NCI-H2171 treated with DMSO at 0.1 percent for 48 hours (cell line): ENCODE measurements at places on chromosomes 5 and 9.
A peak's percentile ranks its signal among the peaks of the same experiment; 100 is the strongest.

- DNase-seq, result no peak
Measured at GRCh38 chr5:176394881-176395675, 6.5 kb downstream of the HIGD2A start.

- DNase-seq, result no peak
Measured at GRCh38 chr5:27325513-27325912, 287.1 kb upstream of the CDH9 start.

- no peak for DNase-seq
Measured at GRCh38 chr5:150490754-150491153, 17.2 kb upstream of the NDST1 start.

- DNase-seq, result no peak
Measured at GRCh38 chr5:135393691-135394090, 5.3 kb downstream of the MACROH2A1 start.

DNA sequence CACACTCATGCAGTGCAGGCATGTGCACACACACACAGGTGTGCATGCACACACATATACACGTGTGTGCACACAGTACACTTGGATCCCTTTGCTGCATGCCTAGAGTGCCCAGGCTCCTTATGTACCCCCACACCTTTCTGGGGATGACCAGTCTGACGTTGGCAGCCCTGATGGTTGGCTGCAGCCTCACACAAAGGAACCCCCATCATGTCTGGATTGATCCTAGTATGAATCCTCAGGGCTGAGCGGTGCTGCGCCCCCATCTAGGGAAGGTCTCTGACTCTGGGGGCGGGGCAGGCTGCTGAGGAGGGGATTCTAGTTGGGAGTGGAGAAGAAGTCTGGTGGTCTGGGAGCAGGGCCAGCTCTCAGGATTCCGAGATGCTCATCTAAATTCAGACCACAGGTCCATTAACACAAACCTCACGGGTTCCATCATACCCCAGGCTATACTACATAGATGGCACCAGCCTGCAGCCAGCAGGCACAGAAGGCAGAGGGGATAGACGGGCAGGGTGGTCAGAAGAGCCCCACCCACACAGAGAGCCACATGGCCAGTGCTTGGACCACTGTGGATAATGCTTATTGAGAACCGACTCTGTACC, 50.5 kb upstream of the OLFM1 start:
- no peak for DNase-seq

GRCh38 chr5:181114284-181114843, 16.6 kb downstream of the OR2V1 start:
- DNase-seq, result no peak

DNA sequence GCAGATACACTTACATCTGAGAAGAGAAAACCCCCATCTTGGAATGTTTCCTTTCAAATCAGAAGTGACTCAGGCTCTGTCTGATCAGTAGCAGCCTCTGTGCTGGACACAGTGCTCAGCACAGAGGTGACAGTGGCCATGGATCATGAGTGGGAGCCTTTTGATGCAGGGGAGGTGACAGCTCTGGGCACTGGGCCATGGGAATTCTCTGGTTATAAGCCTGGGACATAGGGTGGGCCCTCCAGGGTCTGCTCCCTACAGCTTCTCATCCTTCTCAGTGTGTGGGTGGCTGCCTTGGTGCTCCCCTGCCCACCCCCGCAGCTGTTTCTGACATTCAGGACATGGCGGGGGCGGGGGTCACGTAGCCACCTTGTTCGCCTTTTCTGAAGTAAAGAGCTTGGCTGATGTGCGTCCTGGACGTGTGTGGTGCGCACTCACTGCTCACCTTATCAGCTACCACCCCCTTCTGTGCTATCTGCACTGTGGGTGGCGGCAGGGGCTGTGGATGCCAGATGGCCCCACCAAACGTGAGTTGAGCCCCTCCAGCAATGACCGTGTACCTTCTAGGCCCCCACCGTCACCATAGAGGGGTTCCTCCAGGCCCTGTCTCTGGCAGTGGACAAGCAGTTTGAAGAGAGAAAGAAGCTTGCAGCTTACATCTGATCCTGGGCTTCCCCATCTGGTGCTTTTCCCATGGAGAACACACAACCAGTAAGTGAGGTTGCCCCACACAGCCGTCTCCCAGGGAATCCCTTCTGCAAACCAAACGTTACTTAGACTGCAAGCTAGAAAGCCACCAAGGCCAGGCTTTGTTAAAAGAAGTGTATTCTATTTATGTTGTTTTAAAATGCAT, 24.0 kb downstream of the TRIP13 start:
- no peak for DNase-seq

DNA sequence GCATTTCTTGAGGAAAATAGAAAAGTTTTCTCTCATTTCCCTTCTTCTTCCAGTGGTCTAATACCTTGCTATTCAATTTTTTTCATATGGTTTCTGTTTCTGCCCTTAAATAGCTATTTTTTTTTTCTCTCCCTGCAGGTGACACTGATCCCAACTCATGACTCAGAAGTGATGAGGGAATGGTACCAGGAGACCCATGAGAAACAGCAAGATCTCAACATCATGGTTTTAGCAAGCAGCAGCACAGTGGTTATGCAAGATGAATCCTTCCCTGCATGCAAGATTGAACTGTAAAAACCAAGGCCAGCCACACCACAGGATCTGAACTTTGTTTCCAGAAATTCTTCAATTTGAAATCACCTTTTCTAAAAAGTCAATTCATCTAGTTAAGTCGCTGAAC, 97.7 kb downstream of the MAP1B start:
- DNase-seq, result no peak

DNA sequence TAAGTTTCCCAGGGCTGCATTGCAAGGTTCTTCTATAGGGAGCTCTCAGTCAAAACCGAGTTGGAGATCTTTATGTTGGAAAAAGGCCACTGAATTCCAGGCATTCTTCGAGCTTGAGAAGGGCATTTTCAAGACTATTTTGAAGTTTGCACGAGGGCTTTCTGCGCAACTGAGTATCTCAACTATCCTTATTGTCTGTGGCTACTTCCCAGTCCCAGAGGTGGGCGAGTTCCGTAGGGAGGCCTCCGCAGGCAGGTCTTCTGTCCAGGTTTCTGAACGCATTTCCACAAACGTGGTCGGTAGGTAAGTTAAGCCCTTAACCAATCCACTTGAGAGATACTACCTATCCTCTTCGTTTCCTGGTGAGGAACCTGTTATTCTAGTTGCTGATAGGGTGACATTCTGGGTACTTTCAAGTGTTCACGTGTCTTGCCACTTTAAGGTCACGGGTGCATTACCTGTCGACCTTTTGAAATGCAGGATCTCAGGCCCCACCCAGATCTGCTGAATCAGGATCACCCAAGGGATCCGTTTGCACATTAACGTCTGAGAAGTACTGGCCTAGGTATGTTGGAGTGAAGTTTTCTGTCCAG, 51.4 kb upstream of the TJP2 start:
- DNase-seq, result no peak

DNA sequence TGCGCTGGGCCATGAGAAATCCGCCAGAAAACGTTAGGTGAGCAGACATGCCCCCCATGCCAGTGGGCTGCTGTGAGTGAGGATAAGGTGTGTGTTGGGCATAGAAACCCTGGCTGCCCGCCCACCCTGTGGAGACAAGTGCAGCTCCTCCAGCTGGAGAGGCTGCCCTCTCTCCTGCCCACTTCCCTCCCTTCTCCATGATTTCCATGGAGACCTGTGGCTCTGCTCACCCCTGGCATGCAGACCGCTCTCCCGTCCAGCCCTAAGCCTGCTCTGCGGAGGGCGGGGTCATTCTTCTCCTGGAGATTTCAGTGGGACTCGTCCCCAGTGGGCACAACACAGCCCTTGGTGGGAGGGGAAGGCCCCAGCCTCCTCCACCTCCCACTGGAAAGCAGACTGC, 133.0 kb upstream of the FAM120A start:
- no peak for DNase-seq

DNA sequence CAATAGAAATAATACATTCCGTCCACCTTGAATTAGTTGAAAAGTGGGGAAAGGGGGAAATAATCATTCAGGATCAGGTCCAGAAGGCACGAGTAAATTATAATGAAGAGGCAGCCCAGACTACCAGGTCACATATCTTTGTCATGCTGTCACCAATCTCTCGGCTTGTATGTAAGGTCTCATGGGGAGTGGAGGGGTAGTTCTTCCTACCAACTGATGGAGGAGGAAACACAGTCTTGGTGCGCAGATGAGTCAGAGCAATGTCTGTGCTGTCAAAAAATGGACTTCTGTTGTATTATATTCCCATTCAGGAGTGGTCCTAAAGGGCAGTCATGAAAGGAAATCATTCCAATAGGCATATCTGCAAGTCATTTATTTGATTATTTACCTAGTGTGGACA, 164.2 kb upstream of the PTGER4 start:
- no peak for DNase-seq

- no peak for DNase-seq
Measured at GRCh38 chr5:34452170-34452828, 203.8 kb upstream of the RAI14 start.

DNA sequence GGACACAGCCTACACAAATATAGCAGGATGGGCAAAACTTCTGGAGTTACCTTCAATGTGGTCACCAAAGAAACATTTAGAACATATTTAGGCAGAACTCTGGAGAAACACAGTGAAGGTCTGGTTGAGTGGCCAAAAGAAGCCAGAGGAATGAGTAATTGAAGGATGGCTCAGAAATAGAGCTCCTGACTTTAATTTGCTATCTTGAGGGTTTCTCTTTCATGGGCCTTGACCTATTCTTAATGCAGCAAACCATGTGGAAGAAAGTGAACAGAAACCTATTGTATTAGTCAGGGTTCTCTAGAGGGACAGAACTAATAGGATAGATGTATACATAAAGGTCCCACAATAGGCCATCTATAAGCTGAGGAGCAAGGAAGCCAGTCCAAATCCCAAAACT, 650.5 kb downstream of the ACTL7B start:
- no peak for DNase-seq

- DNase-seq, result peak; percentile 37
Measured at GRCh38 chr9:132412089-132412488, 2.1 kb downstream of the CFAP77 start.

- DNase-seq, result no peak
Measured at GRCh38 chr9:37983381-37984067, 79.6 kb upstream of the SLC25A51 start.

DNA sequence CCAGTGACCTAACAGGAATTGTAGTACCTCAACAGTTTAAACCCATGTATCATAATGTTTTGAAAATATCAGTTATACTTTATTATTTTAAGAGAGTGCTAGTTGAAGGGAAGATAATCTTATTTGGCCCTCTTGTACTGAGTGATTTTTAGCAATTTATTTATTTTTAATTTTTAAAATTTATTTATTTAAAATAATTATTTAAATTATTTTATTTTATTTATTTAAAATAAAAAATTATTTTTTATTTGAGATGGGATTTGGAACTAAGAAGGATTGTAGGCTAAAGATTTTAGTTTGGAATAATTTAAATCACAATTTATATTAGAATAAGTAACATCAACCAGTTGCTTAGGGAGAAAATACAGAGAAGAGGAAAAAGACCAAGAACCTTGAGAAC, 54.2 kb downstream of the NAA35 start:
- no peak for DNase-seq

DNA sequence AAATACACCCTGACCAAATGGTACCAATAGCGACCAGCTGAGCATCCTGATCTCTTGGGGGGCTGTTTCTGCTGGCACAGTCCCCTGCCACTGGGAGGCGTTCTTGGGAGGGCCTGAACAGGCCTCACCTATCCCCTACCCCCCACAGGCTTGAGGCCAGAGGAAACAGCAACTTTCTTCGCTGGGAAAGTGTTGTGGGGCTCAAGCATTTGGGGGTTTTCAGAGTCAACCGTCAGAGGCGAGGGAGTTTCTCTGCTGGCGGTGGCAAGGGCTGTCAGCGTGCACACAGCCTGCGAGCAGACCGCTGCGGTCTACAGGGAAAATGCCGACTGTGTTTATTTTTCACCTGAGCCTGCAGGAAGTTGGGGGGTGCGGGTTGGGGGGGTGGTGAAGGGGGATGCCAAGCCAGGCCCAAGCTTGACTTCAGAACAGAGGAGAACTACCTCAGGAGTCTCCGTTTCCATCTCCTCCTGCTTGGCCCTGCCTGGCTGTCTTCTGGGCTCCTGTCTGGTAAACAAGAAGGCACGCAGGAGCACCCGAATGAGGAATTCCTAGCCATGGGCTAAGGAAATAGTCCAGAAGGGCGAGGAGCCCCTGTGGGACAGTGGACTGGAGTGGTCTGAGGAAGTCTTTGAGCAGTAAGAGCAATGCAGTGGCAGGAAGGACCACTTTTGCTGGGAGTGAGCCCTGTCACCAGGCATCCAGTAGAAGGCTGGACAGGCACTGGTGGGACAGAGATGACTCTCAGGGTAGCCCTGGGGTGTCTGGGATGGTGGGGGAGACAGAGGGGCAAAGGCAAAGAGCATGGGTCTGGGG, 18.1 kb downstream of the TCF7 start:
- DNase-seq, result no peak

- DNase-seq, result no peak
Measured at GRCh38 chr9:124513376-124513994, 6.3 kb upstream of the NR5A1 start.

DNA sequence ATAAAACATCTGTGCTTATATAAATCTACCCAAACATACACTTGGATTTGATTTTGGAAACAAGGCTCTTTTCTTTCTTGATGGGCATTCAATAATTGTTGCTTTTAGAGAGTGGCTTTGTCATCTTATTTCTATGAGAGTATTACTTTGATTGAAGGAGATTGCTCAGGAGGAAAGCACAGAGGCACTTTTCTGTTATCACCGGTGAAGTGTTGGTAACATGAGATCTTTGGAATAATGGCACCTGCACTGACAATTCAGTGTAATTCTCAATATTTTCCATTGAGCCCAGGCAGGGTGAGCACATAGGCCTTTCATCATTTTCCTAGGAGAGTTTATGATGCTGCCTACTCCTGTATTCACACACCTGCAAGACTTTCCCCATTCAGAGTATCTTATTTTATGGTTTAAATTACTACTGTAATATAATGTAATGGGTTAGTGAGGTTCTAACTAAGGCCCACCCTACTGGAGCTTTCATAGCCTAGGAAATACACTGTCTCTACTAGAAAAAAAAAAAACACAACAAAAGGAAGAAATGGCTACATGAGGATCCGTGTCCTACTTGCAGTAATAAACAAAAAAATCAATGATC, 244.3 kb downstream of the DENND1A start:
- DNase-seq, result no peak

DNA sequence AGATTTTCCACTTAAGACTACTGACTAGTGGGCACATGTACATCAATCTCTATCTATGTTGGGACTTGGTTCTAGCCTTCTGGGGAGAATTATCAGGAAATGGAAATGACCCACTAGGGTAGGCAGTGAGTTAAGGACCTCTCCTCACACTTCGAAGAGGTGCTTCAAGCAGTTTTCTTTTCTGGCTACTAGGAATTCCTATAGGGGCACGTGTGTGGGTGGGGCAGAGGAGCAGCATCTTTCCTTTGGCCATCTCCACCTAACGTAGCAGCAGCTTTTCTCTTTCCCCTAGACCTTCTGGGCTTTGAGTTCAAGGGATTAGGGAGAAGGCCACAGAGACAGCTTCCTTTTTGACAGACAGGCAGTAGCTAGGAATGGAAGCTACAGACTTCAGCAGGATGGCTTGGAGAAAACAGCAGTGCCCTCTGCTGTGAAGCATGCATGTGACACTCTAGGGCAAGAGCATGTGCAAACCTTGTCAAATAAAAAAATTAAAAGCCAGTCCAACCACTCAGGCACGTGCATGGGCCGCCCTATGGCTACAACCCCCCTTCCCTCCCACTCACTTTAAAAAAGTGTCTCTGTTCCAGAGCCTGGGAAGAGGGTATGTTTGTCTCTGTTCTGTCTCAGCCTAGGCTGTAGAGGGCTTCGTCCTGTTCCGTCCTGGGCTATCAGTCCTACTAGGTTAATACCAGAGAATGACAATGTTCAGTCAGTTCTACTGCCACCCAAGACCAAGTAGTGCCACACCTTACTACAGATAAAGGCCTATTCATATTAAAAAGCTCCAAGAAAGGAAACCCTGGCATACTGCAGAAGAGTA, 8.7 kb upstream of the GFRA3 start:
- DNase-seq, result peak; percentile 10

GRCh38 chr9:18122171-18122570, 351.8 kb upstream of the ADAMTSL1 start:
- peak; percentile 48 for DNase-seq
